ENCODE measurements at places on chromosomes 16 and 17. TPM values are rescaled to one million over a fixed set of nuclear protein-coding genes. Genes with fewer than 3 reads are reported as not detected.

WIPF2 gene
- 23.6 TPM for total RNA-seq

- no peak for DNase-seq
Measured at GRCh38 chr17:13735444-13735843, 133.7 kb upstream of the HS3ST3A1 start.

FBXO39 gene
- total RNA-seq, result 0.27 TPM

- peak; percentile 5 for DNase-seq
Measured at GRCh38 chr16:27436921-27437650, 35.1 kb downstream of the IL21R start.

CSF3 gene
- total RNA-seq, result not detected

EFNB3 gene
- total RNA-seq, result not detected

DNA sequence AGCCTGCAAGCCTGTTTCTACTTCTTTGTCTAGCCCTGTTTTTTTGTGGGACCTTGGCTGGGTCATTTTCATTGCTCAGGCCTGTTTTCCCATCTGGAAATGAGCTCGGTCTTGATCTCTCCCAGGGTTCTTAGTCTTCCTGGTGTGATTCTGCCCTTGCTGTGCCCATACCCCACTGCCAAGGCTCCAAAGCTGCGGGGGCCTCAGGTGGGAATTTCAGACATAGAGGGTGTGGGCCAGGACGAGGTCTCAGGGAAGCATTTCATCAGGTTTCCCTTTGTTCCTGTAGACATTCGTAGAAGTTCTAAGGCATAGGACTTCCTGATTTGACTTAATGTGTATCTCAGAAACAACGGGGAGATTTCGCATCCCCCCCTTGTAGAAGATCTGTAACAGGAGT is 5.8 kb downstream of the MPRIP start:
- DNase-seq, result no peak

- no peak for DNase-seq
Measured at GRCh38 chr17:38435795-38436194, 7.5 kb downstream of the ARHGAP23 start.

- no peak for DNase-seq
Measured at GRCh38 chr16:84058664-84059063, 16.1 kb upstream of the SLC38A8 start.

- DNase-seq, result no peak
Measured at GRCh38 chr16:83603723-83604570, 203.8 kb upstream of the HSBP1 start.

DNA sequence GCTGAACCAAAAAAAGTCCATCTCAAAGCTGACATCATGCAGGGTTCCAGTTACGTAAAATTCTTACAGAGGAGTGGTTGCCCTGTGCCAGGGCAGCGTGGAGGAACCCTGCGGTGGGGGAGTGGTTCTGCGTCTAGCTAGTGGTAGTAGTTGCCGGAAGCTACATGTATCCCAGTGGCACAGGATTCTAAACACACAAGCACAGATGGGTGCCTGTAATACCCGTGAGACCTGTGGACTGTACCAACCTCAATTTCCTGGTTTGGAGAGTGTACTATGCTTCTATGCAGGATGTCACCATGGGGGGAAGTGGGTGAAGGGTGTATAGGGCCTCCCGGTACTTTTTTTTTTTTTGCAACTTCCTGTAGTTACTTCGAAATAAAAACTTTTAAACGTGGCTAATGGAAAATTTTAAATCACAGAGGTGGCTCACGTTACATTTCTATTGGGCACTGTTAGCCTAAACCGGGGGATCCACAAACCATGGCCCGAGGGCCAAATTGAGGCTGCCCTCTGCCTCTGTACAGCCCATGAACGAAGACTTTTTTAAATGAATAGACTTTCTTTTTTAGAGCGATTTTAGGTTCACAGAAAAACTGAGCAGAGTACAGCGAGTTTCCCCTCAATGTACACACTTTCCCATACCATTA is 38.5 kb downstream of the TBC1D16 start:
- peak; percentile 88 for DNase-seq

CDR2L gene
- 0.89 TPM for total RNA-seq

ZFHX3 gene
- 0.37 TPM for total RNA-seq

TMC8 gene
- 123 TPM for total RNA-seq

ZC3H7A gene
- total RNA-seq, result 95.1 TPM

DNA sequence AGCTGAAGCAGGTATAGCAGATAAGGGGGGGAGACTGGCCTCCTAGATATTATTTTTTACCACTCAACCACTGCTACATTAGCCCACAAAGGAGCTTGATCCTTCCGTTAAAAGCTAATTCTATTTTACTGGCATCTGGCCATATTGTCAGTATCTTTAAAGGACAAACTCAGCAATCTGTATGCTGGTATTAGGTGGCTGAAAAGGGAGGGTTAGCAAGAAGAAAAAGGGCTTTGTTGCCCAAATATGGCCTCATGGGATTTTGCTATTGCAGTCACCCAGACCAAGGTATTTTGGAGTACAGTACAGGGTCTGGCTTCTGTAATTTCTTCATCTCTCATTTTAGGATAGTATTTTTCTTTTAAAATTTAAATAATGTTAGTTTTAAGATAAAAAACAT is 14.4 kb downstream of the RFWD3 start:
- no peak for DNase-seq

SLC22A31 gene
- 0.49 TPM for total RNA-seq

- DNase-seq, result no peak
Measured at GRCh38 chr17:62996221-62996620, 30.2 kb downstream of the TANC2 start.

- no peak for DNase-seq
Measured at GRCh38 chr16:31005350-31006085, 4.9 kb downstream of the STX1B start.

KRTAP4-4 gene
- total RNA-seq, result not detected

GRCh38 chr16:88712362-88712979 is 6.2 kb downstream of the CTU2 start:
- no peak for DNase-seq

DNA sequence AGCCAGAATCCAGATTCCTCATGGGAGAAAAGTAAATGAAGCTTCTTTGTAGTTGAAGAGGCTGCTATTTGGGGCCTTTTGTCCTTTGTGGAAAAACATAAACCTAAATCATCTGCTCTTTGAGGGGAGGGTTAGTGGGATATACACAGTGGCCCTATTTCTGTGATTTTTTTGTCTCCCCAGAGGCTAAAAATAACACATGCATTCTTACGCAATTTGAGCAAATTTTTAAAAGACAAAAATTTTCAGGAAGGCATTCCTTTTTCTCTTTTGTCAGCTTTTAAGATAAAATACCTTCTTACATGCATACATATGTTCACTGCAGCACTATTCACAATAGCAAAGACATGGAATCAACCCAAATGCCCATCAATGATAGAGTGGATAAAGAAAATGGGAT is 165.5 kb downstream of the AXIN2 start:
- DNase-seq, result no peak

GRCh38 chr16:79605999-79606398 is 5.5 kb upstream of the MAF start:
- DNase-seq, result peak; percentile 60

DNA sequence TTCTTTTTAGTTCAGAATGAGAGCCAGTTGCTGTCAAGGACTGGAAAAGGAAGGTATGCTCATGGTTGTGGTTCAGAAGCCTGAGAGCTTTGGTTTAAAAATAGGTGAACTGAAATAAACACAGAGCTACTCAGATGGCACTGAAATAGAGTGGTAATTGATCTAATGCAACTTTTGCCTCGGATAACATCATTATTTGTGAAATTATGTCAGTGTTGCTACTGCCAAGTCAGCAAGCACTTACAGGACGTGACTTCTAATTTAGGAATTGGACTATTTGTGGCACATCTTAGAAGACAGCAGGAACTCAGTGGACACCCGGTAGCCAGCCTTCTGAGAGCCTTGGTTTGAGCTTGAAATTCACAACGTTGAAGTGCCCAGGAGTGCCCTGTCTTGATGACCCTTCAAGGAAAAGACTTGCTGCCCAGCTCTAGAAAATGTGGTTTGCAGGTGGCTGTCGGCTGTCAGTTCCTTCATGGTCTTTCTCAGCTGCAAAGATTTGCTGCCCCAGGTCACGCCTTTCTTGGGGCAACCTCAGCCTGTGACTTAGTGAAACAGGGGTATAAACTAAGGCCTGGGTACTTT is 42.0 kb upstream of the XYLT1 start:
- DNase-seq, result no peak

UBE2Z gene
- 104 TPM for total RNA-seq

LGALS9 gene
- total RNA-seq, result 33.7 TPM

DNA sequence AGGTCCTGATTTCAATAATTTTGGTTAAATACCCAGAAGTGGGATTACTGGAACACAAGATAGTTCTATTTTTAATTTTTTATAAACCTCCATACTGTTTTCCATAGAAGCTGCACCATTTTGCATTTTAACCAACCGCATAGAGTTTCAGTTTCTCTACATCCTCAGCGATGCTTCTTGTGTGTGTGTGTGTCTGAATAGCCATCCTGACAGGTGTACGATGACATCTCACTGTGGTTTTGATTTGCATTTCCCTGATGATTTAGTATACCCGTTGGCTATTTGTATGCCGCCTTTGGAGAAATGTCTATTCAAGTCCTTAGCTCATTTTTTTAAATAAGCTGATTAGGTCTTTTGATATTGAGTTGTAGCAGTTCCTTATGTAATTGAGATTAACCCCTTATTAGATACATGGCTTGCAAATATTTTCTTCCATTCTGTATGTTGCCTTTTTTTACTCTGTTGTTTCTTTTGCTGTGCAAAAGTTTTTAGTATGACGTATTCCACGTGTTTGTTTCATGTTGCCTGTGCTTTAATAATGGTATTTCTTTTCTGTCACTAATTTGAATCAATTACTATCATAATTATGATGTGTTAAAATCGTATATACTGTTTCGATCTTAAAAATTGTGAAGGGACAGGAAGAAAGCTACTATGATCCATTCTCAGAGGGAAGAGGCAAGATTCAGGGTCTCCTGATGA is 227.2 kb upstream of the MON1B start:
- DNase-seq, result no peak

DNA sequence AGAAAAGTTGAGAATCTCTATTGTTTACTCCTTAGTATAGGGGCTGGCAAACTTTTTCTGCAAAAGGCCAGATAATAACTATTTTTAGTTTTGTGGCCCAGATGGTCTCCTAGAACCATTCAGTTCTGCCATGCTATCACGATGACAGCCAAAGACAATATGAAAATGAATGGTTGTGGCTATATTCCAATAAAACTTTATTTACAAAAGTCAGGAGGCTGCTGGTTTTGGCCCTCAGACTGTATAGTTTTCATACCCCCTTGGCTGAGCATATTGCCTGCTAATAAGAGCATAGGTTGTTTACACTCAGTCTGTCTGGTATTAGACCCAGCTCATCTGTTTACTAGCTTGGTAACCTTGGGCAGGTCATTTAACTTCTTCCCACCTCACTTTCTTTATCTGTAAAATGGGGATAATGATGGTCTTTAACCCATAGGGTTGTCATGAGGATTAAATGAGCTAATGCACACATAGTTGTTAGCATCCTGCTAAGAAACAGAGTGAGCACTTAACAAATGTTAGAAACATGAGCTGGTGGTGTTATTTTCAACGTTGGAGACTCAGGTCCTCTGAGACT is 156.3 kb downstream of the MSI2 start:
- no peak for DNase-seq

SCPEP1 gene
- total RNA-seq, result 9.7 TPM

- DNase-seq, result no peak
Measured at GRCh38 chr17:72189768-72190593, 69.2 kb downstream of the SOX9 start.

DNA sequence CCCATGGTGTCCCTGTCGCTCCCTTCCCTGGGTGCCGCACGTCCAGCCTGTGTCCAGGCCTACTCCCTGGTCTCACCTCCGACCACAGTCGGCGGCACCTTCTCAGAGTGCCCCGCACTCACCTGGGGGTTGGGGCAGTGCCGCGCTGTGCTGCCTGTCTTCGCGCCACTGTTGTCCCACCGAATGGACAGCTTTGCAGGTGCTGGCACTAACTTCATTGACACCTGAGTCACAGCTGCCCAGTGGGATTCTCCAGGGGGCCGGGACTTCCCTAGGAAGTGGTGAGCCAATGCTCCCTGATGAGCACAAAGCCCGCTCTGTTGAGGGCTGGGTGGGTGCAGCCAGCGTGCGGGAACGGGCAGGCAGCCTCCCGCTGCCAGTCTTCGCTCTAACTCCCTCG is 24.3 kb upstream of the DBNDD1 start:
- no peak for DNase-seq

ETV4 gene
- total RNA-seq, result 3.3 TPM

SLC16A6 gene
- total RNA-seq, result 2.9 TPM

GRCh38 chr17:74875155-74875976 is 2.6 kb upstream of the FDXR start:
- DNase-seq, result no peak

- DNase-seq, result no peak
Measured at GRCh38 chr17:47812146-47812920, 9.3 kb downstream of the OSBPL7 start.

All from activated CD4-positive, alpha-beta T cell treated with anti-CD3 and anti-CD28 coated beads for 36 hours (primary cell).